GM04503 (cell line): ENCODE measurements at places on chromosomes 12 and 14.

GRCh38 chr14:37063467-37064240 lies 108.8 kb downstream of the SLC25A21 start:
- DNase-seq, result no peak

DNA sequence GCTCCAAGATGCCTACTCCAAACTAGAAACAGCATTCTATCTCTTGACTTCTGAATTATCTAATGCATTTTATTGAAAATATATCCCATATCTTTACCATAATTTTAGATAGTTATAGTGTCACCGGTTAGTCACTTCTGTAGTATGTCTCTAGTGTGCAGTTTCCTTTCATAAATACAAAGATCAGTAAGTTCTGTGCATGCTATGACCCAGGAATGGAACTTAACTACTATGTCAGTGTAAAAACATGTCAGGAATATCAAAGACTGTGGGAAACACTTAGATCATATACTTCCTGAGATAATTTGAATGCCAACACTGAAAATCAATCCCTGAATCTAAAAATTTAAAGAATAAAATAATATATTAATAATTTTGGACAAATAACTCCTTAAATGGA lies 237.6 kb downstream of the ATXN7L3B start:
- DNase-seq, result no peak

DNA sequence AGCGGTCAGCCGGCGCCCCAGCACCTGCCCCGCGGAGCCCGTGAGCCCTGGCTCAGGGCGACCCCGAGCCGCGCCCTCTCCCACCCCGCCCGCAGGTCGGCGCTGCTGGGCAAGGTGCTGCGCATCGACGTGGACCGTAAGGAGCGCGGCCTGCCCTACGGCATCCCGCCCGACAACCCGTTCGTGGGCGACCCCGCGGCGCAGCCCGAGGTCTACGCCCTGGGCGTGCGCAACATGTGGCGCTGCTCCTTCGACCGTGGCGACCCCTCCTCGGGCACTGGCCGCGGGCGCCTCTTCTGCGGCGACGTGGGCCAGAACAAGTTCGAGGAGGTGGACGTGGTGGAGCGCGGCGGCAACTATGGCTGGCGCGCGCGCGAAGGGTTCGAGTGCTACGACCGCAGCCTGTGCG lies 14.4 kb downstream of the HHIPL1 start:
- no peak for DNase-seq

GRCh38 chr12:50309950-50310349 lies 26.6 kb upstream of the LIMA1 start:
- DNase-seq, result no peak

GRCh38 chr14:93056840-93057585 lies 58.7 kb downstream of the ITPK1 start:
- DNase-seq, result no peak

GRCh38 chr14:78432046-78432445 lies 261.9 kb downstream of the NRXN3 start:
- no peak for DNase-seq

GRCh38 chr14:89123215-89123614 lies 293.8 kb downstream of the FOXN3 start:
- no peak for DNase-seq

DNA sequence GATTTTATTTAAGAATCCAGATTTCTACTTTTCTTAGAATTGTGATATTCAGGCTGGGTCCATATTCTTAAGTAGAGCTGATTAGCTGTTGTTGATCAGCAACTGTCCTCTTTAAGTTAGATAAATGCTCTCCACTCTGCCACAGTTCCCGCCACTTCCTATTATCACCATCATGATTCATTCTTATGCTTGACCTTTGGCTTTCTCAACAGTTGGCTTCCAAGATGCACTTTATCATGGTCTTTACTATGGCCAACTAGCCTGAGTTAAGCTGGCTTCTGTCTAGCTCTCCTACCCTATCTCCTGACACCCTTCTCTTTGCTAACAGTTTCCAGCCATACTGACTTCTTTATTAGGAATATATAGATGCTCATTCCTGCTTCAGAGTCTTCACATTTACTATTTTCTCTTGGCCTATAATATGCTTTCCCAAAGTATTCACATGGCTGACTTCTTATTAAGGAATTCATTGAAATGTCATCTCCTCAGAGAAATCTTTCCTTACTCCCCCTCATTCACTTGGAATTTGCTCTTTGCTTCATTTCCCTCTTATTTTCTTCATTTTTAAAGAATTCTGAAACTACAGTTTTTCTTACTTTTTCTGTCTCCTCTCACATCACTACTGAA lies 149.0 kb upstream of the IGF1 start:
- DNase-seq, result no peak

GRCh38 chr12:31249356-31249755 lies 76.6 kb downstream of the SINHCAF start:
- no peak for DNase-seq

- no peak for DNase-seq
These were observed 158.0 kb upstream of the RTL1 start for GRCh38 chr14:101061411-101062064.

GRCh38 chr12:109554761-109555160 lies 18.5 kb downstream of the MMAB start:
- DNase-seq, result no peak
